Activated CD8-positive, alpha-beta T cell treated with anti-CD3 and anti-CD28 coated beads for 36 hours (primary cell): ENCODE measurements at places on chromosomes 11 and 22.

DNA sequence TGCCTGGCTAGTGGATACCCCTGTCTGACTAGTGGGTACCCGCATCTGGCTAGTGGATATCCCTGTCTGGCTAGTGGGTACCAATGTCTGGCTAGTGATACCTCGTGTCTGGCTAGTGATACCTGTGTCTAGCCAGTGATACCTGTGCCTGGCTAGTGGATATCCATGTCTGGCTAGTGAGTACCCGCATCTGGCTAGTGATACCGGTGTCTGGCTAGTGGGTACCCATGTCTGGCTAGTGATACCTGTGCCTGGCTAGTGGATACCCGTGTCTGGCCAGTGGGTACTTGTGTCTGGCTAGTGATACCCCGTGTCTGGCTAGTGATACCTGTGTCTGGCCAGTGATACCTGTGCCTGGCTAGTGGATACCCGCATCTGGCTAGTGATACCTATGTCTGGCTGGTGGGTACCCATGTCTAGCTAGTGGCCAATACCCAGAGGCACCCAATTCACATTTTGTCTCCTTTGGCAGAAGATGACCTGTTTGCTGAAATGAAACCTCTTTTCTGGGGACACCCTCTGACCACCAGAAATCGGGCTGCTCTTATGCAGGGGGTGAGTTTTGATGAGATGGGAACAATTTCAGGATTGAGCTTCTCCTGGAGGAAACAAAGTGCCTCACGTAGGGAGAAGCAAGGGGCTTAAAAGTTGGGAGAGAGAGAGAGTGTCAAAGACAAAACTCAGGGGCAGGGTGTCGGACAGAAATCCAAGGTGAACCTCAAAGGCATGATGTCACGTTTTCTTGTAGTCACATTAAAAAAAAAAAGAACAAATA lies 63.4 kb downstream of the SMIM38 start:
- no peak overlapping the region for H3K27ac ChIP-seq
- no peaks in the 10 kb centered on the region for H3K27me3 ChIP-seq
- no peak overlapping the region for H3K4me3 ChIP-seq

DNA sequence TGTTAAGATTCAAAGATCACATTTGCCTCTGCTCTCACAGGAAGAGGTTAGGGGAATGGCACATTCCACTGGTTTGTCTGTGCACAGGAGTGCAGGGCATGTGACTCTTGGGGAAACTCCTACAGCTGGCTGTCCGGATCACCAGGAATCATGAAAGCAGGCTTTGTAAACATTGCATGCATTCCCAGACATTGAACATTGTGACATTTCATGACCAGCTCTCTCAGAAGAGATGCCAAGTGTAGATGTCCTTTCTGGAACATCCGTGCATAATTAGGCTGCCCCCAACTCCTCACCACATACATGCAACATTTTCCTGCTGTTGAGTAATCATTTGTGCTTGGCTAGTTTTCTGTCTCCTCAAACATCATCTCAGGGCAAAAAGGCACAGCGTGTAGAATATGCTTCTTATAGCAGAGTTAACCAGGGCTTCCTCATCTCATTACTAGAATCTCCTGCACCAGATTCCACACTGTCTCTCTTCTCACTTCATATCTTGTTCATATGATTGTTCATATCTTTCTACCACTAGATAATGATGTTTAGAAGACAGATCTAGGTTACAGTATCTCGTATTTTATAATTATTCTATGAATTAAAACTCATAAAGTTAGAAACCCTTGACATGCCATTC lies 694.7 kb downstream of the NTM start:
- no peaks in the 10 kb centered on the region for H3K36me3 ChIP-seq
- no peak overlapping the region for H3K27ac ChIP-seq
- H3K4me1 ChIP-seq: no peaks in the 10 kb centered on the region
- DNase-seq: no peak

DNA sequence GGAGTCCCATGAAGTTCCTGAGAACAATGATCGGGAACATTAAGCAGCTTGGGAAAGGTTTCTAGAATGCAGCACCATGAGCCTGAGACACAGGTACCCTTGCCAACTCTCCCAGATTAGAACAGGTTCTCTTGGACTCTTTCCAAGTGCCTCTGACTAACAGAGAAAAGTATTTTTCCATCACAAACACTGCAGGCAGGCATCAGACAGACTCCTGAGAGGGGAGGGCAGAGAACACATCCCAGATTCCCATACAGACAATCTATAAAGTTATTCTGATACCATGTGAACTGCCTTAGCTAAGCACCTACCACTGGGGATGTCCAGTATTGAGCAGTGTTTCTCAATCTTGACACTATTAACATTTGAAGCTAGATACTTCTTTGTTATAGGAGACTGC lies 27.3 kb downstream of the SERGEF start:
- peaks cover 50% of the 10 kb centered on the region for H3K36me3 ChIP-seq
- H3K4me1 ChIP-seq: no peaks in the 10 kb centered on the region
- H3K27ac ChIP-seq: no peak overlapping the region
- H3K27me3 ChIP-seq: no peaks in the 10 kb centered on the region

DNA sequence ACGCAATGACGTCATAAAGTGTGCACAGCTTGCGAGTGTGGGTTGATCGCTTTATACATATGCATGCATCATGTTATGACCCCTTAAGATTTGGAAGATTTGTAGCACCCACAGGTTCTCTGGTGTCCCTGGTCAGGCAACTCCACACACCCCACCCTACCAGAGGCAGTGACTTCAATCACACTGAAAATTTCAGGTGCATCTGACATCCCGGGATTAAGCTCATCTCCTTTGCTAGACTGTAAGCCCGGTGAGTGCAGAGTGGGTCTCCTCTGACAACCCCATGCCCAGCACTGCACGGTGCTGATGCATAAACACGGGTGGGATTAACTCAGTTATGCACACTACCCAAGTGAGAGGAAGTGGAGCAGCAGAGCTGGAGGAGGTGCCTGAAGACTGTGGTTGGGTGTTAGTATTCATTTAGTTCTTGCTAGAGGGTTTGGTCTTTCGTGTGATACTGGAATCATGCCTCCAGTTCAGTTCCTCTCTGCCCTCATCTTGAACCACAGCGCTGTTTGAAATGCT lies 6.5 kb downstream of the ARSA start:
- H3K27me3 ChIP-seq: no peaks in the 10 kb centered on the region
- peak; percentile 76 for DNase-seq
- peaks cover 35% of the 10 kb centered on the region for H3K4me1 ChIP-seq
- H3K4me3 ChIP-seq: peak overlapping the region; percentile 84
- peaks cover 2% of the 10 kb centered on the region for H3K36me3 ChIP-seq

GRCh38 chr11:67491276-67492068 lies 8.6 kb downstream of the AIP start:
- H3K4me1 ChIP-seq: peaks cover 34% of the 10 kb centered on the region
- H3K27me3 ChIP-seq: no peaks in the 10 kb centered on the region
- H3K36me3 ChIP-seq: peaks cover 40% of the 10 kb centered on the region
- no peak for DNase-seq

DNA sequence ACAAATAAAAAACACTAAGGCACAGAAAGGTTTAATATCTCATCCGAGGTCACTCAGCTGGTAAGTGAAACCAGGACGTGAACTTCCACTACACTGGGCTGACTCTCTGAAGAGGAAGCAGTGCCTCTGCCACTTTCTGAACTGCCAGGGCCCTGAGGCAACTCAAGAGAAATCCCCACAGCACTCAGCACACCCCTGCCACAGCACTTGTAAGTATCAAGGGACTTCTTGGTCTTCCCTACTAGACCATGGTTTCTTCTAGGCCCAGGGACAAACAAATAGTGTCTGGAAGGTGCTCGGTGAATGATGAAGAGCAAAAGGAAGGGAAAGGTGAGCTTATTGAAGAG lies 49.7 kb downstream of the RPL27A start:
- DNase-seq: no peak
- H3K4me1 ChIP-seq: no peaks in the 10 kb centered on the region
- H3K27me3 ChIP-seq: peaks cover under 1% of the 10 kb centered on the region
- no peaks in the 10 kb centered on the region for H3K36me3 ChIP-seq
- H3K4me3 ChIP-seq: no peak overlapping the region
- no peak overlapping the region for H3K27ac ChIP-seq

GRCh38 chr11:16095756-16096155 lies 260.6 kb downstream of the SOX6 start:
- DNase-seq: no peak
- no peak overlapping the region for H3K27ac ChIP-seq
- no peaks in the 10 kb centered on the region for H3K4me1 ChIP-seq
- H3K4me3 ChIP-seq: no peak overlapping the region

DNA sequence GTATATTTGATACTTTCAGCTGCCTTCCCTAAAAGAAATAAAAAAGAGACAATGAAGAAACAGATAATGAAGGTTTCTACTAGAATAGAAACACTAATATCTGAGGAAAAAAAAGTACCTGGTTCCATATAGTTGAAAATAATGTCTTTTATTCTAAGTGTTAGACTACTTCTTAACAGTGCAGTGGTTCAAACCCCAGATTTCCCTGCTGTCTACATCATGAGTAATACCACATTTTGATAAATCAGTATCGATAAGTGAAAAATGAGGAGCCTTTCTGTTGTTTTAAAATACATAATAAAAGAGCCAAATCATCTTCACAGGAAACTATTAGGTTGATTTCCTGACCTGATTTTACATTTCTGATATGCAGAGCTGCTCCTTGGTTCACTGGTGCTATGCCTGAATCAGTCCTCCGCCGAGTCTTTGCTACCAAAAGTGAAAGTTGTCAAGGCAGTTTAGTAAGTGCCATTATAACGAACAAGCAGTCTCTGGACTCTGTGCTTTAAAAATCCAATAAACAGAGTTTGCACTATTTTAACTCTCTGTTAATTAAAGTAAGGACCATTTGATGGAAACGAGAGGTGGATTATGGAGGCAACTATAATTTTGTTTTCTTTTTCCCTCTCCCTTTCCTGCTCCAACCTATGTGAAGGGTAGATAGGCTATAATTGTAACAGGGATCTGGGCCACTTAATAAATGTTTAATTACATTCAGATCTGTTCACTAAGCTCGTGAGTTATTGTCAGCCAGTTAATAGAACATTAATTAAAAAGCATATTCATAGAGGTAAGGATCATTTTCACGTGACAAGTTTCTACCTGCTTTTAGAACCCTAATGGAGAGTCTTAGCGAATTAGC lies 724.5 kb upstream of the RAG2 start:
- no peak overlapping the region for H3K4me3 ChIP-seq
- no peak overlapping the region for H3K27ac ChIP-seq
- no peaks in the 10 kb centered on the region for H3K4me1 ChIP-seq
- no peak for DNase-seq
- no peaks in the 10 kb centered on the region for H3K27me3 ChIP-seq

GRCh38 chr22:33272180-33272579 lies 214.0 kb upstream of the SYN3 start:
- no peak overlapping the region for H3K27ac ChIP-seq
- no peaks in the 10 kb centered on the region for H3K36me3 ChIP-seq
- DNase-seq: no peak
- H3K4me3 ChIP-seq: no peak overlapping the region
- no peaks in the 10 kb centered on the region for H3K27me3 ChIP-seq

- no peak overlapping the region for H3K27ac ChIP-seq
- H3K36me3 ChIP-seq: no peaks in the 10 kb centered on the region
- no peak overlapping the region for H3K4me3 ChIP-seq
- H3K27me3 ChIP-seq: peaks cover 5% of the 10 kb centered on the region
- H3K4me1 ChIP-seq: no peaks in the 10 kb centered on the region
These were observed 84.9 kb downstream of the CTTN start for GRCh38 chr11:70483077-70483861.

- H3K27ac ChIP-seq: no peak overlapping the region
- no peak for DNase-seq
- no peaks in the 10 kb centered on the region for H3K36me3 ChIP-seq
- H3K27me3 ChIP-seq: peaks cover 15% of the 10 kb centered on the region
These were observed 7.5 kb upstream of the B3GNT6 start for GRCh38 chr11:77026743-77027142.

- H3K36me3 ChIP-seq: no peaks in the 10 kb centered on the region
- H3K4me3 ChIP-seq: no peak overlapping the region
- no peaks in the 10 kb centered on the region for H3K4me1 ChIP-seq
- no peak overlapping the region for H3K27ac ChIP-seq
- DNase-seq: no peak
These were observed 113.9 kb downstream of the ARL14EP start for GRCh38 chr11:30436801-30437200.

- DNase-seq: peak; percentile 23
- peaks cover 33% of the 10 kb centered on the region for H3K27me3 ChIP-seq
- H3K4me3 ChIP-seq: peak within 1 kb of the TSS; percentile 26
These were observed at the start of gene GAL for GRCh38 chr11:68684385-68685356. Gene GAL, plus strand, starts transcription at chr11:68684544. Its CDS starts 380 bp downstream, at chr11:68684924.

GRCh38 chr11:3882655-3883054 lies 27.2 kb downstream of the STIM1 start:
- no peak for DNase-seq
- H3K4me1 ChIP-seq: peaks cover 68% of the 10 kb centered on the region
- H3K27ac ChIP-seq: no peak overlapping the region
- no peaks in the 10 kb centered on the region for H3K27me3 ChIP-seq
- peaks cover 2% of the 10 kb centered on the region for H3K36me3 ChIP-seq

- no peak overlapping the region for H3K4me3 ChIP-seq
- no peaks in the 10 kb centered on the region for H3K36me3 ChIP-seq
- H3K4me1 ChIP-seq: peaks cover 11% of the 10 kb centered on the region
These were observed 19.6 kb upstream of the JAM3 start for GRCh38 chr11:134049303-134049702.

DNA sequence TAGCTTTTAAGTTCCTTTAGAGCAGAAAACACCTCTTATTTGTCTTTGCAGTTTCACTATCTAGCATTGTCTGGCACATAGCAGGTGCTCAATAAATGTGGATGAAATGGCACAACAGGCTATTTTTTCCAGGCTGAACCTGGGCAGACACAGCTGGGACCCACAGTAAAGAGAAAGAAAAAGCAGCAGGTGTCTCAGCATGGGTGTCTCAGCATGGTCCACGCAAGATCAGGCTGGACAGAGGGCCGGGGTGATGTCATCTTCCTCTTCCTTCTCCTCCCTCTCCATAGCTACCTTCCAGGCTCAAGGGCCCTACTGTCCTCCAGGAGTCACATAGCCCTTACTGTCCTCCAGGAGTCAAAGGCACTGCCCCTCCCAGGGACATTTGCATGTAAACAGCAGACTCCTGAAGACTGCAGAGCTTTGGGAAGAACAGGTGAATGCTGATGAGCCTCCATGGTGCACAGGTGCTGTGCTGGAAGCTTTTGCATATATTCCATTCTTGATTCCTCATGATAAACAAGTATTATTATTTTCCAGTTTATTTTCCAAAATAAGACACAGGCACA lies 65.2 kb downstream of the DSCAML1 start:
- peaks cover 3% of the 10 kb centered on the region for H3K27me3 ChIP-seq
- no peaks in the 10 kb centered on the region for H3K36me3 ChIP-seq
- no peak overlapping the region for H3K27ac ChIP-seq
- H3K4me1 ChIP-seq: no peaks in the 10 kb centered on the region
- DNase-seq: no peak

DNA sequence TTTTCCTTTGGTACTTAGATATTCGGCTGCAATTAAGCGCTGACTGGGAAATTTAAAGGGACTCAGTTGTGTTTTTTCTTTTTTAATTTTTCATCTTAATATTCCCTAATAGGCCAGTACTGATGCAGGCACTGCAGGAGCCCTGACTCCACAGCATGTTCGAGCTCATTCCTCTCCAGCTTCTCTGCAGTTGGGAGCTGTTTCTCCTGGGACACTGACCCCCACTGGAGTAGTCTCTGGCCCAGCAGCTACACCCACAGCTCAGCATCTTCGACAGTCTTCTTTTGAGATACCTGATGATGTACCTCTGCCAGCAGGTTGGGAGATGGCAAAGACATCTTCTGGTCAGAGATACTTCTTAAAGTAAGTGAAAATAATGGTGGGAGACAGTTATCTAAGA lies 3.8 kb downstream of the YAP1 start:
- DNase-seq: no peak
- H3K27ac ChIP-seq: no peak overlapping the region
- H3K4me1 ChIP-seq: peaks cover 11% of the 10 kb centered on the region
- H3K36me3 ChIP-seq: no peaks in the 10 kb centered on the region
- H3K4me3 ChIP-seq: no peak overlapping the region
